ENCODE measurements at places on chromosomes 13 and 19. TPM values are rescaled to one million over a fixed set of nuclear protein-coding genes. Genes with fewer than 3 reads are reported as not detected.

C2CD4C gene
- total RNA-seq, result 0.14 TPM

GJB2 gene
- total RNA-seq, result 1.8 TPM

CNN1 gene
- not detected for total RNA-seq

SELENOV gene
- not detected for total RNA-seq

ZNF486 gene
- total RNA-seq, result 8.1 TPM

HIF3A gene
- not detected for total RNA-seq

VSTM2B gene
- total RNA-seq, result not detected

UHRF1 gene
- total RNA-seq, result 83.9 TPM

KCTD12 gene
- 10.6 TPM for total RNA-seq

CD22 gene
- 0.50 TPM for total RNA-seq
